ENCODE measurements at places on chromosomes 2 and 18.

DNA sequence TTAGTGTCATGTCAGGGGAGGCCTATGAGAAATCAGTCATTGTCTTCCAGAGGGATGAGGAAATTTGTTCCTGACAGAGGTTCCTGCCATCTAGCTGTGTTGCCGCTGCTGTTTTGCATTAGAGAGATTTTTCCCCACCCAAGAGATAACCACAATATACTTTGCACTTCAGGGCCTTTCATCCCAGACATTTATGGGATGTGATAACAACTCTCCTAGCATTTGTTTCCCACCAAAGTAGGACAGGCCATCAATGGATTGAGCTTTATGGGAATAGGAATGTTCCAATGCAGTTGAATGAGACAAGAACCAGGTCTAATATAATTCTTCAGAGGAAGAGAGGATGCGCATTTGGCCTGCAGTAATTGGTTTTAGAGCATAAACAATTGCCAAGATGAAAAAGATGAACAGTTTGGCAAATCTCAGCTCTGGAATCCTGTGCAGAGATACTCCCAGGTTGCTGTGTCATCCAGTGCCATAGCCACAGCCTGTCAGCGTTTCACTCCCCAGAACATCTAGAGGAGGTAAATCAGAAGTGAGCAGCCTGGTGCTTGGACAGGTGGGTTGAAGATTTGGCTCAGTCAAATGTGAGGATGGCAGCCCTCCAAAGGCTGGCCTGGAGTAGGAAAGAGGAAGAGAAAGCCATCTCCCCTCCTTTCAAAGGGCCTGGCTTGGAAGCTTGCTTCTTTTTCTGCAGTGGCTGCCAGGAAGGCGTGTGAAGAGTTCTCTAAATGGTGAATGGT, 93.7 kb upstream of the SETBP1 start:
- no peak overlapping the region for H3K4me3 ChIP-seq
- no peak overlapping the region for H3K27ac ChIP-seq
- no peaks in the 10 kb centered on the region for H3K36me3 ChIP-seq
- DNase-seq = no peak
- H3K4me1 ChIP-seq = no peaks in the 10 kb centered on the region

DNA sequence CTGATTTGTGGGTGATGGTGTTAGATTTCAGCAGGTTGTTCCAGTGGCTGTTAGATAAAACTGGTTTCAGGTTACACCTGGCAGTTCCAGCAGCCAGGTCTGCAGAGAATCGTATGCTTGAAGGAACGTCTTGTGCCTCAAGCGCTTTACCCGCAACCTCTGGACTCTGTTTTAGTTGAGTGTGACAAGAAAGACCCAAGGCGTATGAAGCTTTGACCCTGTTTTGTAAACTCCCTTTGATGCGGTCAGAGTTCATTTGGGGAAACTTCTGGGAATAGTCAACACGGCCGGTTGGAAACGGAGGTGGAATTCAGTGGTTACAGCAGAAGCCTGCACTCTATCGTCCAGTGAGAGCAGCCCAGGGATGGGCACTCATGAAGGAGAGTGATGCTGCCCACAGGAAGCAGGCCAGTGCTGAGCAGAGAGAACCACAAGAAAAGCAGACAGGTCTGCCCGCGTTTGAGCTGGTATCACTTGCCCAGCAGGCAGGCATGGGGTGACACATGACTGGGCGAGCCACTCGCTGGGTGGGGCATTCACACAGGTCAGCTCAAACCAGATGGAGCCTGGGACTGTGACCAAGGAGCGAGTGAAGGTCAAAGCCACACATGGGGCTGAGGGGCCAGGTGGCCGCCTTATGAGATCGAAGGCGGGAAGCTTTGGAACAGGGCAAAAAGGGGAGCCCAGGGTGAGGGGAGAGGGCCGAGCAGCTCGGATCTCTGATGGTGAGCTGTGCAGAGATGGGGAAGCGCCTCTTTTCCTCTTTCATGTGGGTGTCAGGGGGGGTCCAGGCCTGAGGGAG, 99.6 kb upstream of the MBOAT2 start:
- H3K4me1 ChIP-seq = peaks cover 16% of the 10 kb centered on the region
- H3K27me3 ChIP-seq = no peaks in the 10 kb centered on the region
- no peak overlapping the region for H3K4me3 ChIP-seq
- H3K36me3 ChIP-seq = no peaks in the 10 kb centered on the region

- no peaks in the 10 kb centered on the region for H3K27me3 ChIP-seq
- no peak overlapping the region for H3K27ac ChIP-seq
- H3K4me3 ChIP-seq = no peak overlapping the region
These were observed 34.9 kb upstream of the HPCAL1 start for GRCh38 chr2:10267551-10268465.

- DNase-seq = no peak
- no peaks in the 10 kb centered on the region for H3K36me3 ChIP-seq
- no peaks in the 10 kb centered on the region for H3K27me3 ChIP-seq
- no peak overlapping the region for H3K27ac ChIP-seq
- H3K4me3 ChIP-seq = no peak overlapping the region
These were observed 40.2 kb downstream of the CCDC74A start for GRCh38 chr2:131567891-131568290.

DNA sequence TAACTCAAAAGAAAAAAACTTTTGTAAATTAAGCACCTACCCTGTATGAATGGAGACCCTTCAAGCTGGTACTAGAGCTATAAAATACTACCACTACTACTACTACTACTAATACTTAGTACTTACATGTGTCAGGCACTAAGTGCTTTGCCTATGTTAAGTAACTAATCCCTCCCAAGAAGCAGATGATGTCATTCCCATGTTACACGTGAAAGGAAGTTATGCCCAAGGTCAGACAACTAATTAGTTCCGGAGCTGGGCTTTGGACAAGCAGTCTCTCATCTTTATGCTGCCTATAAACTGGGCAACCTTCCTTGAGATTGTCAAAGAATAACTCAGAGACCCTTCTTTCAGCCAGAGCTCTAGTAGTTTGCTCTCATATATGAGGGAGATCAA, 13.9 kb upstream of the ATP6V1B1 start:
- H3K4me3 ChIP-seq = no peak overlapping the region
- no peak overlapping the region for H3K27ac ChIP-seq
- no peaks in the 10 kb centered on the region for H3K36me3 ChIP-seq
- H3K27me3 ChIP-seq = peaks cover 32% of the 10 kb centered on the region

DNA sequence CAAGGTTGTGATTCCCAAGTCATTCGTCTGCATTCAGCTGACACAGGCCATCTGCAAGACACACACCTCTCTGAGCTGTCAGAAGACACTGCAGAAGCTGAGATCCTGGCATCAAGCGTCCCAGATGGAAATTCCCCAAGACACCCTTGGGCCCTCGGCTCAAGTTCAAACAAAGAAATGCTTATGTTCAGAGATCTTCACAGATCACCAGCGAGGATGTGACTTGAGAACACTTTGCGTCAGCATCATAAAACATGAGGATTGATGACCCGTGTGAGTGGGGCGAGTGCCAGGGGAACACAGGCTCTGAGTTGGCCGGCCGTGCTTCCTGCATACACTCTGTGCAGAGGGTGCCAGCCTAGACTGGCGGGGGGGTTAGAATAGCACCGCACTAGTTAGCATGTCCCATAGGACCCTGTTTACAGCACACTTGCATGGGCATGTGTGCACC, 36.8 kb downstream of the KCNIP3 start:
- peaks cover 4% of the 10 kb centered on the region for H3K4me1 ChIP-seq
- H3K36me3 ChIP-seq = no peaks in the 10 kb centered on the region
- H3K27ac ChIP-seq = no peak overlapping the region
- peaks cover 23% of the 10 kb centered on the region for H3K27me3 ChIP-seq
- no peak for DNase-seq

Measured in neural progenitor cell (in vitro differentiated cells).